ENCODE measurements at places on chromosomes 12 and 14. TPM values are rescaled to one million over a fixed set of nuclear protein-coding genes. Genes with fewer than 3 reads are reported as not detected.

PROX2 gene
- not detected for total RNA-seq

ALX1 gene
- total RNA-seq, result not detected

KERA gene
- not detected for total RNA-seq

OTOGL gene
- total RNA-seq, result not detected

ST8SIA1 gene
- 4.7 TPM for total RNA-seq

TPH2 gene
- total RNA-seq, result not detected

PRIMA1 gene
- 0.07 TPM for total RNA-seq

KRT72 gene
- not detected for total RNA-seq

NTF3 gene
- total RNA-seq, result not detected

LRP1 gene
- total RNA-seq, result 25.3 TPM

NTS gene
- total RNA-seq, result not detected

DNA sequence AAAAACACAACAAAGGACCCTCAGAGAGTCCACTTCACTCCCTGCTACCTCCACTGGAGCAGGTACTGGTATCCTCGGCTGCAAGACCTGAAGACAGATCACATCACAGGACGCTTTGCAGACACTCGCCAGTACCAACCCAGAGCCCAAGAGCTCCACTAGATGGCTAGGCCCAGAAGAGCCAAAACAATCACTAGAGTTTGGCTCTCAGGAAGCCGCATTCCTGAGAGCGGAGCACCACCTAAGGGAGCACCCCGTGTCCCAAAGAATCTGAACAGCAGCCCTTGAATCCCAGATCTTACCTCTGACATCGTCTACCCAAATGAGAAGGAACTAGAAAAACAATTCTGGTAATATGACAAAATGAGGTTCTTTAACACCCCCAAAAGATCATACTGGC lies 399.8 kb downstream of the RAD51B start:
- no peaks in the 10 kb centered on the region for H3K36me3 ChIP-seq
- no peaks in the 10 kb centered on the region for H3K27me3 ChIP-seq
- H3K27ac ChIP-seq, result no peak overlapping the region
- H3K4me3 ChIP-seq, result no peak overlapping the region
- DNase-seq, result no peak

- no peak overlapping the region for H3K4me3 ChIP-seq
- H3K27ac ChIP-seq, result no peak overlapping the region
- peaks cover 82% of the 10 kb centered on the region for H3K27me3 ChIP-seq
- no peak for DNase-seq
- no peaks in the 10 kb centered on the region for H3K36me3 ChIP-seq
These were observed 573.0 kb downstream of the FOXG1 start for GRCh38 chr14:29339494-29340172.

GRCh38 chr12:24109381-24110039 lies 160.0 kb upstream of the SOX5 start:
- H3K4me1 ChIP-seq, result no peaks in the 10 kb centered on the region
- H3K27me3 ChIP-seq, result no peaks in the 10 kb centered on the region
- no peak overlapping the region for H3K27ac ChIP-seq
- no peaks in the 10 kb centered on the region for H3K36me3 ChIP-seq

GRCh38 chr14:68341411-68342212 lies 451.3 kb downstream of the ZFP36L1 start:
- H3K27ac ChIP-seq, result no peak overlapping the region
- H3K4me1 ChIP-seq, result no peaks in the 10 kb centered on the region
- no peak overlapping the region for H3K4me3 ChIP-seq
- no peak for DNase-seq
- no peaks in the 10 kb centered on the region for H3K27me3 ChIP-seq

DNA sequence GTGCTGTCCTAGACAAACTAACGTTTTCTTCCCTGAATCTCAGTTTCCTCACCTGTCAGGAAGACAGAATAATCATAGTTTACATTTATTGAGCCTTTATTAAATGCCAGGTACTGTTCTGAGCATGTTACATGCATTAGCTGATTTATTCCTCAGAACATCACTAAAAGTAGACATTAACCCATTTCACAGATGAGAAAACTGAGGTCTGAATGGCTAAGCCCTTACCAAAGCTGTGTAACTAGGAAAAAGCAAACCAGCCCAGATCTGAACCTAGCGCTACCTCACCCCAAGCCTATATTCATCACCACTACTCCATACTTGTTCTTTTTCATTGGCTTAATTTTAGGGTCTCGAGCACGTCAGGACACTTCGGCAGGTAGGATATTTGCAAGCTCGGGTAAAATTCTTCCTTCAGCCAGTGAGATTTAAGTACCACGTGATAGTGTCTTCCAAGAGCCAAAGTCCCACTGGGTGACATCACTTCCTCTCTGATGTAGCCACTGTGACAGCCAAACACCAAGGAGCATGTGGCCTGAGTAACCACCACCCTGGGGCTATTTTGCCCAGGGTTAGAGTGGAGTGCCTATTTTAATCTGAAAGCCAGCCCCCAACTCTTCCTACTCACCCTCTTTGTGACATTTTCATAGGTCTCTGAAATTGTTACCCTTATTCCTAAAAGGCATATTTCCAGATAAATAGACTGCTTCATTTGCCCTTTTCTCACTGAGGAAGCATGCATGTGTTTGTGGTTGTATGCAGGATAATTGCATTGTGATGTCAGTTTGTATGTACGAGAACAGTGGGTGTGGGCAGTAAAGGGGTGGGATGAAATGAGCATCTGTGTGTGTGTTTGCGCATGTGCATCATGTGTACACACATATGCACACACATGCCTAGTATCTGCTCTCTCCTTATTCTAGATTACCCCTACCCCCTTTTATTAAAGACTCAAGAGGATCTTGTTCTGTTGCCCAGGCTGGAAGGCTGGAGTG lies 62.2 kb upstream of the WSCD2 start:
- no peaks in the 10 kb centered on the region for H3K4me1 ChIP-seq
- no peaks in the 10 kb centered on the region for H3K27me3 ChIP-seq
- H3K27ac ChIP-seq, result no peak overlapping the region
- no peaks in the 10 kb centered on the region for H3K36me3 ChIP-seq
- DNase-seq, result no peak

GRCh38 chr14:73751157-73751691 lies 37.0 kb upstream of the PNMA1 start:
- H3K27me3 ChIP-seq, result no peaks in the 10 kb centered on the region
- H3K27ac ChIP-seq, result peak overlapping the region; percentile 89
- no peak overlapping the region for H3K4me3 ChIP-seq
- peaks cover 81% of the 10 kb centered on the region for H3K4me1 ChIP-seq
- no peak for DNase-seq
- H3K36me3 ChIP-seq, result peaks cover 12% of the 10 kb centered on the region

GRCh38 chr12:6426882-6427671 lies 17.7 kb upstream of the CD27 start:
- no peaks in the 10 kb centered on the region for H3K27me3 ChIP-seq
- no peak for DNase-seq

- DNase-seq, result no peak
- no peak overlapping the region for H3K4me3 ChIP-seq
- peaks cover 4% of the 10 kb centered on the region for H3K36me3 ChIP-seq
These were observed 315.9 kb downstream of the BMP4 start for GRCh38 chr14:53640695-53641094.

DNA sequence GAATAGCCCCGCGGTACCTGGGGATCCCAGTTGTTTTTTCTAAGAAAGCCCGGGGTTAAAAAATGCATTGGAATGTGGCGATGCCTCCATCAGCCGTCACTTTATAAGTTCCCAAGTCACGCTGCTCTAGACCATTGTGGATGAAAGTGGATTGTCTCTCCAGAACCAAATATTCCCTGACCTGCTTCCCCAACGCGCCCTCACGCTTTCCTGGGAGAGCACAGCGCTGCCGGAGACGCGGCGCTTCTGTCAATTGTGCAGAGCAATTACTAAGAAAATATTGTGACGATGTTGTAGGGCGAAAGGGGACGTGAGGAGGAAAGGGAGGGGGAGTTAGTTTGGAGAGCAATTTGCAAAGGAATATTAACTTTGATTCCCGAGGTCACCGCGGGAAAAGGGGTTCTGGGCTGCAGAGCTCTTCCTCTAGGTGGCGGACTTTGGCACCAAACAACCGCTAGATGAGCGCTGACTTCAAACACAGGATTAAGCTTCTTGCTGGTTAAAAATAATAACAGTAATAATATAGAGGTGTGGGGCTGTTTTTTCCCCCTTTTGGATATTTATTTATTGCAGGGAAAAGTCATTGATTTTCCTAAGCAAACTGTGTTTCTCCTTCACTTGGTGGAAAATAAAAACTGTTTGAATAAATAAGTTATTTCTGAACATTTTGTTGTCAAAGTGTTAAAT lies 9.6 kb upstream of the FOXG1 start:
- peak overlapping the region; percentile 48 for H3K4me3 ChIP-seq
- peaks cover 81% of the 10 kb centered on the region for H3K27me3 ChIP-seq
- no peak overlapping the region for H3K27ac ChIP-seq
- H3K4me1 ChIP-seq, result peaks cover 23% of the 10 kb centered on the region

GRCh38 chr12:77104286-77104685 lies 38.9 kb upstream of the E2F7 start:
- no peak overlapping the region for H3K4me3 ChIP-seq
- no peaks in the 10 kb centered on the region for H3K36me3 ChIP-seq
- H3K4me1 ChIP-seq, result peaks cover 15% of the 10 kb centered on the region
- H3K27ac ChIP-seq, result no peak overlapping the region
- H3K27me3 ChIP-seq, result no peaks in the 10 kb centered on the region

GRCh38 chr14:72726444-72726843 lies 167.5 kb downstream of the DPF3 start:
- peaks cover 5% of the 10 kb centered on the region for H3K36me3 ChIP-seq
- H3K4me3 ChIP-seq, result no peak overlapping the region
- no peak overlapping the region for H3K27ac ChIP-seq
- no peak for DNase-seq

- peaks cover 5% of the 10 kb centered on the region for H3K36me3 ChIP-seq
- H3K4me1 ChIP-seq, result peaks cover 35% of the 10 kb centered on the region
- H3K27me3 ChIP-seq, result no peaks in the 10 kb centered on the region
- no peak overlapping the region for H3K4me3 ChIP-seq
- H3K27ac ChIP-seq, result no peak overlapping the region
These were observed 121.3 kb downstream of the SLC25A21 start for GRCh38 chr14:37051153-37051552.

GRCh38 chr12:56980941-56981530 lies 23.6 kb upstream of the RDH16 start:
- no peaks in the 10 kb centered on the region for H3K36me3 ChIP-seq
- H3K27me3 ChIP-seq, result no peaks in the 10 kb centered on the region
- peak overlapping the region; percentile 66 for H3K27ac ChIP-seq
- no peak for DNase-seq
- H3K4me1 ChIP-seq, result peaks cover 20% of the 10 kb centered on the region

GRCh38 chr12:62730649-62731048 lies 204.3 kb downstream of the PPM1H start:
- no peak overlapping the region for H3K27ac ChIP-seq
- H3K27me3 ChIP-seq, result no peaks in the 10 kb centered on the region
- no peak for DNase-seq
- peaks cover 27% of the 10 kb centered on the region for H3K4me1 ChIP-seq
- H3K4me3 ChIP-seq, result no peak overlapping the region
- no peaks in the 10 kb centered on the region for H3K36me3 ChIP-seq

GRCh38 chr12:115542656-115543055 lies 734.8 kb downstream of the MED13L start:
- peak; percentile 42 for DNase-seq
- peak overlapping the region; percentile 26 for H3K4me3 ChIP-seq
- no peaks in the 10 kb centered on the region for H3K27me3 ChIP-seq
- H3K36me3 ChIP-seq, result peaks cover 4% of the 10 kb centered on the region
- H3K27ac ChIP-seq, result no peak overlapping the region

GRCh38 chr12:79059557-79059956 lies 195.0 kb downstream of the SYT1 start:
- no peaks in the 10 kb centered on the region for H3K27me3 ChIP-seq
- H3K4me3 ChIP-seq, result no peak overlapping the region
- no peak for DNase-seq
- H3K36me3 ChIP-seq, result no peaks in the 10 kb centered on the region
- H3K4me1 ChIP-seq, result peaks cover 17% of the 10 kb centered on the region
- H3K27ac ChIP-seq, result no peak overlapping the region

- no peaks in the 10 kb centered on the region for H3K36me3 ChIP-seq
- no peak for DNase-seq
- no peaks in the 10 kb centered on the region for H3K27me3 ChIP-seq
These were observed 21.0 kb downstream of the PAH start for GRCh38 chr12:102896067-102896466.

DNA sequence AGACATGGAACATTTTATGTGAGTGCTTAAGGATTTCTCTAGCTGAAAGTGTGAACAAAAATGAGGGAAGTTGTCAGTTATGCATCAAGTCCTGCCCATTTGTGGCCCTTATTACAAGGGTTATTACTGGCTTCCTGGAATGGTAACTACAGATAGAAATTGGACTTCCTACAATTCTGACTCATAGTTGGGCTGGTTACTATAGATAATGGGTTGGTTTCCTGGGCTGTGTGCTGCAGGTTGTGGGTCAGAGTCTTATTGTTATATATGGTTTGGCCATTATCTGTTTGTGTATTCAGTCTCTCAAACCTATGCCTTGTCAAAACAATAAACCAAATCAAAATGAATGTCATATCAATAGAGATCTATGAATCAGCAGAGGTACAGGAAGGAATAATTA lies 313.7 kb downstream of the ADAMTS20 start:
- no peaks in the 10 kb centered on the region for H3K36me3 ChIP-seq
- no peak overlapping the region for H3K4me3 ChIP-seq
- H3K4me1 ChIP-seq, result peaks cover 7% of the 10 kb centered on the region
- DNase-seq, result no peak

All from MCF 10A (cell line).